Ovary (tissue), 10 donors: ENCODE measurements at places on chromosomes 11 and 22.

DNA sequence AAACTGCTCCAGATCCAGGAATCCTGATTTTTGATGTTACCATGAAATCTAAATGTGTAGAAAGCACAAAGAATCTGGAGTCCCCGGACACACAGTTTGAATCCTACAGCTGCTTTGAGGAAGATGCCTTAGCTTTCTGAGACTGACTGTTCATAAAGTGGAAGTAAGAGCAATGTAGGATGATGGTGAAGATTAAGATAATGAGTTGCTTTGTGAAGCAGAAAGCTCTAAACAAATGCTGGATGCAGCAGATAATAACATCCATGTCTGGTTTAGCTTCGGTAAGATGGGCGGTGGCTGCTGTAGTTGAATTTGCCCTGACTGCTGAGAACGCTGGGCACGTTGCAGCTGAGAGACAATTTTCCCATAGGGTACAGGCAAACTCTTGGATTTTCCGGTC is 20.1 kb downstream of the OVOL1 start:
- no peak for DNase-seq

- no peak for DNase-seq
Measured at GRCh38 chr11:26943636-26944035, 50.3 kb upstream of the FIBIN start.

- no peak for DNase-seq
Measured at GRCh38 chr11:16924462-16924825, 89.8 kb downstream of the PLEKHA7 start.

DNA sequence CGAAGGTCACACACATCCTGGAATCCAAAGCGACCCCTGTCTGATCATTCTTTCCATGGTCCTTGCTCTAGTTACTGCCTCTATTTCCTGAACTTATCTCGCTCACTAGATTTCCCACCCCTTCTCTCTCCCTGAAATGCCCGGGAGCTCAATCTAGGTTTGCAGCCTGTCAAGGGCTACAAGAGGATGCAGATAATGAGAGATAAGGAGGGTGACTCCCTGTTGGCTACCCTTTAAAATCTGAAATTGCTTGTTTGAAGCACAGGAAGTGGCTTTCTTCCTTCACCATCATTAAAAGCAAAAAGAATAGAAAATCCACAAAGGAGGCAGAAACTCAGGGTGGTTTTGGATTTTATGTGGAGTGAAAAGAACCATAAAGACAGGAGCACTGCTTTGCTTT is 13.0 kb upstream of the FLI1 start:
- no peak for DNase-seq

- no peak for DNase-seq
Measured at GRCh38 chr11:32594272-32594671, 10.6 kb downstream of the EIF3M start.

DNA sequence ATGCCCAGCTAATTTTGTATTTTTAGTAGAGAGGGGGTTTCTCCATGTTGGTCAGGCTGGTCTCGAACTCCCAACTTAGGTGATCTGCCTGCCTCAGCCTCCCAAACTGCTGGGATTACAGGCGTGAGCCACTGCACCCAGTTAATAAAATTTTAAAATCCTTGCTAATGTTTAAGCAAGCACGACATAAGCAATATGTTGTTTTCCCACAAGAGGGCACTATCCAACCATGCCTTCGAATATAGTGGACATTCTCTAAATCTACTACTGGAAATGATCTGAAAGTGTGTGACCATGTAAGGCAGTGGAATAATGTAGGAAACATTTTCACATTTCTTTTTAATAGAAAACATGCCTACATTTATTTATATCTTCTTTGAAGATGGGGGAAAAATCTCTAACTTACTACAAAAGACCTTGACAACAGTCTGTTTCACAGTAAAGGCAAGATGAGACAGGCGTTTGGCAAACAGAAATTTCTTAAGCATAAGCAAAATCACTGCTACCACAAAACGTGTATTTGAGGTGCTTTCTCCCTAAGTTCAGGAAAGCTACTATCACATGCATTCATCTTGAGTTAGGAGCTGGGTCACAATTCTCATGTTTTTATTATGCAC is 38.2 kb downstream of the PITPNB start:
- no peak for DNase-seq

DNA sequence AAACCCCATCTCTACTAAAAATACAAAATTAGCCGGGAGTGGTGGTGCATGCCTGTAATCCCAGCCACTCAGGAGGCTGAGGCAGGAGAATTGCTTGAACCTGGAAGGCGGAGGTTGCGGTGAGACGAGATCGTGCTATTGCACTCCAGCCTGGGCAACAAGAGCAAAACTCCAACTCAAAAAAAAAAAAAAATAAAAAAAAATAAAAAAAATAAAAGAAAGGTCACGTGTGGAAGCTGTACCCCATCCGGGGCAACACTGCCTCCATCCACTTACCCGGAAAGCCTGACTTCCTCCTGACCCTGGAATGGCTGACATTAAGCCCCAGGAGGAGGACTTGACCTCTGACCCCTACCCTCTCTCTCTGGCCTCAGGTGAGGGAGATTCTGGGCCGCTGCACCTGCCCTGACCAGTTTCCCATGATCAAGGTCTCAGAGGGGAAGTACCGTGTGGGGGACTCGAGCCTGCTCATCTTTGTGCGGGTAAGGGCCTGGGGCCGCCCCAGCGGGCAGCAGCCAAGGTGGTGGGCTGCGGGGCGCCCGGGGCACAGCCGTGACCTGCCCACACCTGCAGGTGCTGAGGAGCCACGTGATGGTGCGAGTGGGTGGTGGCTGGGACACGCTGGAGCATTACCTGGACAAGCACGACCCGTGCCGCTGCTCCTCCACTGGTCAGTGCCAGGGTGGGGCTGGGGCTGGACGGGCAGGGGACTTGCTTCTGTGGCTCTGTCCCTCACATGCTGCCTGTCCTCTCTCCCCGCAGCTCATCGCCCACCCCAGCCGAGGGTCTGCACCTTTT is 3.8 kb downstream of the GAS2L1 start:
- DNase-seq: no peak

DNA sequence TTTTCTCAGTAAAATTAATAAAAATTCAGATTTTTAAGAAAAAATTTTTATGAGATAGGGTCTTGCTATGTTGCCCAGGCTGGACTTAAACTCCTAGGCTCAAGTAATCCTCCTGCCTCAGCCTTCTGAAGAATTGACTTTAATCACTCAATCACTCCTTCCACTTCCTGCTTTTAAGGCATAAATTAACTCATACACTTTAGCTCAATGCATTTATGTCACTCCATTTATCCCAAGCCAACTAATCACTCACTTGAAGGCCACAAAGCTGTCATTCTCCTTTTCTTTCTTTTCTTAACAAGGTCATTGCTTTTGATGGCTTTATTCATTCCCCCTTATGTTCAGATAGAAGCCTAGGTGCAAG is 877 bp downstream of the ALG9 start:
- DNase-seq: no peak

DNA sequence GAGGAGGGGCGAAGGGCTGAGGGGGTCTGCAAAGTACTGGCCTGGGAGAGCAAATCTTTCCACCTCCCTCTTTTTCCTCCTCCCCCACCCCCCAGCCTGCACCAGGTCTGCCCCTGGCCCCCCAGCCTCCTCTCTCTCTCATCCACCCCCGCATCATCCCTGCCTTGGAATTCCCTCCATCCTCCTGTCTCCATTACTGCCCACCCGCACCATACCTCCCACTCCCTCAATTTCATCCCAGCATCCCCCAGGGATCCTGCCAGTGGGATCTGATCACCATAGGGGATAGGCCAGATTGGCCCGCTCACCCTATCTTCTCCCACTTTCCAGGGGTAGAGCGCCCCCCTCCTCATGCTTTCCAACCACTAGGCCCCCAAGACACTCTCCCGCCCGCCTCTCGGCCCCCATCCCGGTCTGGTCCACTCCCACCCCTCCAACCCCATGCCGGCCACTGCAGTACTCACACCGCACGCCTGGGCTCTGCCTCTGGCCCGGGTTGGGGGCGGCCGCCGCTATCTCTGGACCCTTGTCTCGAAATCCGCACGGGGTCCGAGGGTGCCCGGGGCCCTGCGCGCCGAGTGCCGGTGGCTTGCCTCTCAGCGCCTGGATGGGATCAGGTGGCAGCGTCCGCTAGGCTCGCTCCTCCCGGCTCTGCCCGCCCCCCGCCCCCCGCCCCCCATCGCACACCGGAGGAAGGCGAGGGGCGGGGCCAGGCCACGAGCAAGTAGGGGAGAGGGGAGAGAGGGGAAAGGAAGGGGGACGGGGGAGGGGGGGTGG is at the start of gene GAL3ST3:
GAL3ST3 (minus strand) TSS at position 615 of the 777 bp plus-strand sequence. CDS start 3,746 bp downstream, outside the sequence.
- DNase-seq: no peak

DNA sequence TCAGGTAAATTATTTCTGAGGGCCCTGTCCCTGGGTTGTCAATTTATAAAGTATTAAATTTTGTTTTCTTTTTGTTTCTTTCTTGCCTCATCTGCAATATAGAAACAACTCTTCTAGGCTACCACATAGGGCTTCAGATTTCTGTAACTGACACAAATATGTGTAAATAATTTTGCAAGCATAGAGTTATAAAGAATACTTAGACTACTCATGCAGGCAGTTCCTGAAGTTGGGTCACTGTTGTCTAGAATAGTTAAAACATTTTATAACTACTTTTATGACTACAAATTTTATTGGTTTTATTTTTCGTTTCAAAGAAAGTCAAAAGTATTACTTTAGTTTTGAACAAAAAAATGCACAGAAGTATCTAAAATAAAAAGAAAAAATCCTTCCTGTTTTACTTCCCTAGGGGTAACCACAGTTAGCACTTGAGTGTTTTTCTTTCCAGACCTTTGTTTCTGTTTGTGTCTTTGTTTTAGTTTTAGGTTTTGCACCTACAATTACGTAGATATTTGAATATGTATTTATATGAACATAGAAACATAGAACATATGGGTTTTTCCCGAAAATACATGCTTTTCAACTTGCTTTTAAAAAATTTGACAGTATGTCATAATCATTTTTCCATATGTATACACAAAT is 12.4 kb upstream of the TMEM123 start:
- DNase-seq: no peak

DNA sequence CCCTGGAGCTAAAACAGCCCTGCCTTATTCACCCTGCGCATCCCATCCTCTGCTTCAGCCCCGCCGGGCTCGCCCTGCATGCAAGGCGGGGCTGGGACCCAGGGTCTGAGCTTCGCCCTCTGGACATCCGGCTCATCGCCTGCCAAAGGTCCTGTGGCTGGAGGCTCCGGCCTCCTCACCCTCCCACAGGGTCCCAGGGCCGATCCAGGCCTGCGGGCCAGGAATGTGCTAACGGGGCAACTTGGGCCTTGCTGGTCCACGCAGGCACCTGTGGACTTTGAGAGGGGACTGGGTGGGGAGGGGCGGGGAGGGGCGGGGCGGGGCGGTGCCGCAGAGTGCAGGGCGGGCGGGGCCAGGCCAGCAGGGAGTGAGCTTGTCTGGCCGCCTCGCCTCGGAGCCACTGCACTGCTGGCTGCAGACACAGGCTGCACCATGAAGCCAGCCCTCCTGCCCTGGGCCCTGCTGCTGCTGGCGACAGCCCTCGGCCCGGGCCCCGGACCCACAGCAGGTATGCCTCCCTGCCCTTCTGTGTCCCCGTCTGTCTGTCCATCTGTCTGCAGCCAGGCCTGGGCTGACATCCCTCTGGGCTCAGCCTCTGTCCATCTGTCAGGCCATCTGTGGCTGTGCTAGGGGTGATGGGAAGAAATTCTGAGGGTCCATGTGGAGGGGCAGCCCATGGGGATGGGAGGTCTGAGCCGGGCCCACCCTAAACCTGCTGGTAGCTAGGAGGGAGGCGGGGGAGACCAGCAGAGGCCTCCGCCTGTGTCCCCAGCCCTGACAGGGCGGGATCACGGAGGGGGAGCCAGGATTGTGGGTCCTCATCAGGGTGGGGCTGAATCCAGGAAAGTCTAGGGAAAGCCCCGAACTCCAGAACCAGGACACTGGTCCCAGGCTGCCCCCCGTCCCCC is at the start of gene SUSD2:
SUSD2 (plus strand) TSS at position 400 of the 908 bp plus-strand sequence; CDS start at position 433, 33 bp downstream.
- peak; percentile 24 for DNase-seq

DNA sequence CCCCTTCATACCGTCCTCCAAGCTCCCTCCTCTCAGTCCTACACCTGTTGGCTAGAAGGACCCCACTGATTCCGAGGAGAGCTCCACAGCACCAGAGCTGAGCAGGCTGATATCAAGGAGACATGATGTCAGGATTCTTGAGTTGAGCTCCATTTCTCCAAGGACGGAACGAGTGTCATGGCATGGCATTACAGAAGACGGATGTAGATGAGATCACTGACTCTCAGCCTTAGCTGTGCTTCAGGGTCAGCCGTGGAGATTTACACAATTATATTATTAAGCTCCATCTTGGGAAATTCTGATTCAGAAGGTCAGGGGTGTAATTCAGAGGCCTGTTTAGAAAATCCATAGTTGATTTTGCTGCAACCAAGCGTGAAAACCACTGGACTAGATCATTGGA is 428.9 kb upstream of the B3GAT1 start:
- DNase-seq: no peak

GRCh38 chr11:63911440-63911839 is 5.5 kb downstream of the RCOR2 start:
- DNase-seq: no peak

- no peak for DNase-seq
Measured at GRCh38 chr11:48127521-48128183, 89.0 kb upstream of the OR4B1 start.

GRCh38 chr11:117670443-117670842 is 126.6 kb downstream of the DSCAML1 start:
- DNase-seq: no peak

GRCh38 chr11:115117956-115118493 is 386.2 kb downstream of the CADM1 start:
- no peak for DNase-seq

- DNase-seq: no peak
Measured at GRCh38 chr11:48034926-48035871, 54.8 kb downstream of the PTPRJ start.

DNA sequence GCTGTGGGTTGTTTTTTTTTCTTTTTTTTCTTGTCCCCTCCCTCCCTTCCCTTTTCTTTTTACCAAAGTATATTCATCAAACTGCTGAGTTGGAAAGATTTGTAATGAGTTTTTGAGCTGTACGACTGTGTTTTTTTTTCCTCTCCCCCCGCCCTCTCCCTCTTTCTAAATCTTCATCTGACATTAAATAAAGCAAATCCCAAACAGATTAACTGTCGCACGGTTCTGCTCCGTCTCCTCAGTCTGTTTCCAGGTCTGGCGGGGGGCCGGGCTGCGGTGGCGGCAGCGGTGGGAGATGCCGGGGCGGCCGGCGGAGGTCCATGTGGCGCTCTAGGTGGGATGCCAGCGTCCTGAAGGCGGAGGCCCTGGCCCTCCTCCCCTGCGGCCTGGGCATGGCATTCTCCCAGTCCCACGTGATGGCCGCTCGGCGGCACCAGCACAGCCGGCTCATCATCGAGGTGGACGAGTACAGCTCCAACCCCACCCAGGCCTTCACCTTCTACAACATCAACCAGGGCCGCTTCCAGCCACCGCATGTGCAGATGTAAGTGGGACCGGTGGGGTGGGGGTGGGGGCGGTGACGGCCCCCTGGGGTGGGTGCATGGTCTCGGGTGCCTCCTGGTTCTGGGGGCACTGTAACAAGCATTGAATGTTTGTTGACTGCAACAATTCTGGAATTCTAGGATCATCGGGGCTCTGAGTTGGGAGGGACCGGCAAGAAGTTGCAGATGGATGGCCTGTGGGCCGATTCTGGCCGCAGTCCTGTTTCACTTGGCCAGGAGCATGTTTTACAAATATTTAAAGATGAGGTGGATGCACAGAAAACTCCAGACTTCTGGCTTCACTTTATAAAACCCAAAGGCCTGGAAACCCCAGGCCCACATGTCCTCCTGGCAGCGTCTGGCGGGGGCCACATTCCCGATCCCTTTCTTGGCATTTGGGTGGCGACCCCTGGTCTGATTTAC is 13.1 kb downstream of the MPPED1 start:
- DNase-seq: no peak

GRCh38 chr11:129457321-129457720 is 81.7 kb downstream of the BARX2 start:
- no peak for DNase-seq
